ENCODE measurements at places on chromosomes 7 and 10.

DNA sequence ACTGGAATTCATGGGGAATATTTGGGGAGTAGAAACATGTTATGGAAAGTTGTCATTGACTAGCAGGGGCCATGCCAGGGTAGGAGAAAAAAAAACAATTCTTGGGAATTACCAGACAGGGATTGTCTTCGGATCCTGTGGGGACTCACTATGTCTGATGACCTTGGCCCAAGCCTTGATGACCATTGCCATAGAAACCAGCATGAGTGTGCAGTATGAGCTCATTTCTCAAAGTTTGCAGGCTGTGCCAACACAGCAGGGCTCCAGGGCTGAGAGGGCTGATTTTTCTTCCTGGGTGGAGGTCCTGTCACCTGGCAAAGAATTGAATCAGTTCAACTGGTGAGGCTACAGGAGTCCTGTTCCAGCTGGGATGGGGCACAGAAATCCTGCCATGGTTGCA is 198.3 kb downstream of the ADRA2A start:
- DNase-seq, result no peak

- no peak for DNase-seq
Observed at GRCh38 chr7:143408686-143409561, at the start of gene EPHA1. TSS of gene EPHA1 (minus strand) at chr7:143408856. CDS start at chr7:143408805, 51 bp downstream.

DNA sequence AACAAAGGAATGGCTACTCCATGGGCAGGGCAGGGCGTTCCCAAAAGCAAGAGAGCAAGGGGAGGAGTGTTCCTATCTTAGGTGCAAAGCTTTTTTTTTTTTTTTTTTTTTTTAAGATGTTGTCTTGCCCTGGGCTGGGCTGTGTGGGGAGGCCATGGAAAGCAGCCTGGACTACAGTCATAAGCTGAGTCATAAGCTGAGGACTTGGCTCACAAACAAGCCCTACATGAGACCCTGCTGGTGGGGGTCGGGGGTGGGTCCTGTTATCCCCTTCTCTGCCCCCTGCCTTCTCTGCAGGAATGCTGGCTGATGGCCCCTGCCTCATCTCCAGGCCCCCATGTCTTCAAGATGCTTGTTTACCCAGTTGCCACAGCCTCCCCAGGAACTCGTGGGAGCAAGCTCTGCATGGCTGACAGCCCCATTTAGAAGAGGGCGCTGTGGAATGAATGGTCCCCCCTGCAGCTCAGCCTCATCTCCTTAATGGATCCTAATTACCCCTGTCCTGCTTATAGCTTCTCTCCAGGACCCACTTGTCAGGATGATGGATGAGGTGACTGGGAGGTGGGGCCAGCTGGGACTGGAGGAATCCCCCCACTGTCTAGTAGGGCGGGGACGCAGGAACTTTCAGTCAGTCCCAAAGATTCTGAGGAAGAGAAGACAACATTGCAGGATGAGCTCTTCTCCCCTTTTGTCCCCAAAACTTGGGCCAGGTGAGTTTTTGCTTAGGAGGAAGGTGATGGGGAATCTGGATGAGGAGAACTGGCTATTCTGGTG is 340.8 kb upstream of the PODXL start:
- no peak for DNase-seq

DNA sequence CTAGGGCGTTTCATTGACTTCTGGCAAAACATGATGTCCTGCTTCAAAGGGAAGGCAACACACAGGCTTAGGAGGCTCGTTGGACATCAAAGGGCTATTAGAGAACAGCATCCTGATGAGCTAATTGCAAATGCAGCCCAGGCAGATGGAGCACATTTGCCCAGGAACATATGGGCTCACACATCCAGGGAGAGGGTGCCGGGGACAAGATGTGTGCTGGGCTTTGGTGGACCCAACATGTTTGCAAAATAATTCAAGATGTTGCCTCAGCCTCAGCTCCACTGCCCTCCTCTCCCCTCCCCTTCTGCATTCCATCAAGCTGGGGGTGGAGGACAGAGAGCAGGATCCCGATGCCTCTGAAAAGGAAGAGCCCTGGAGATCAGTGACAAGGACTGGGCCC is 217.1 kb upstream of the ZMIZ1 start:
- no peak for DNase-seq

- DNase-seq, result no peak
Observed at GRCh38 chr10:35995485-35995884, 353.4 kb upstream of the FZD8 start.

- DNase-seq, result no peak
Observed at GRCh38 chr10:114073395-114074186, 29.9 kb downstream of the ADRB1 start.

- DNase-seq, result no peak
Observed at GRCh38 chr10:107269626-107270025, 105.1 kb upstream of the SORCS1 start.

DNA sequence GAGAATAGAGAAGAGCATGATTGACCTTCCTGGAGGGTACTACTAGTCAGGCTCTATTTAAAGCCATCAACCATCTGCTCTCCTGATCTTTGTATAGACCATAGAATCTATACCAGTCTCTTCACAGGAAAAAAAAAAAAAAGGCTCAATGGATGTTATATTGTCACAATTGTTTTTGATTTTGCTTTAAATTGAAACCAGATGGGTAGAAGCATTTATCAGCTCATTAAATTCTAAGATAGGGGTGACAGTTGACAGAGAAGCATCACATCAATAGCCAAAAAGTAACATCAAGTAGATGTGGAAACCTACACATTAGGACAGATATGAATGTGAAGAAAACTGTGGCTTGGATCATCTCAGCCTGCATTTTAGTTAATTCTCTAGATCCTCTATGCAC is 558.9 kb upstream of the MBL2 start:
- DNase-seq, result no peak

DNA sequence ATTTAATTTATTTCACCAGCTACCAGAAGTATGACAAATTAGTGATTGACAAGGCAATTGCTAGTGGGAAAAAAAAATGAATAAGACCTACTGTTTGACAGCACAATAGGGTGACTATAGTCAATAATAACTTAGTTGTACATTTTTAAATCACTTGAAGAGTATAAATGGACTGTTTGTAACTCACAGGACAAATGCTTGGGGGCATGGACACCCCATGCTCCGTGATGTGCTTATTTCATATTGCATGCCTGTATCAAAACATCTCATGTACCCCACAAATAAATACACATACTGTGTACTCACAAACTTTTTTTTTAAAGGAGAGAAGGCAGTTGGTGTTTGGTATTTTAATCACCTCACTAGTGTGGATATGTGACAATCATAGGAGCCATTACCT is 181.1 kb downstream of the CACNB2 start:
- no peak for DNase-seq

GRCh38 chr10:89165923-89166322 is 41.2 kb downstream of the CH25H start:
- DNase-seq, result no peak

DNA sequence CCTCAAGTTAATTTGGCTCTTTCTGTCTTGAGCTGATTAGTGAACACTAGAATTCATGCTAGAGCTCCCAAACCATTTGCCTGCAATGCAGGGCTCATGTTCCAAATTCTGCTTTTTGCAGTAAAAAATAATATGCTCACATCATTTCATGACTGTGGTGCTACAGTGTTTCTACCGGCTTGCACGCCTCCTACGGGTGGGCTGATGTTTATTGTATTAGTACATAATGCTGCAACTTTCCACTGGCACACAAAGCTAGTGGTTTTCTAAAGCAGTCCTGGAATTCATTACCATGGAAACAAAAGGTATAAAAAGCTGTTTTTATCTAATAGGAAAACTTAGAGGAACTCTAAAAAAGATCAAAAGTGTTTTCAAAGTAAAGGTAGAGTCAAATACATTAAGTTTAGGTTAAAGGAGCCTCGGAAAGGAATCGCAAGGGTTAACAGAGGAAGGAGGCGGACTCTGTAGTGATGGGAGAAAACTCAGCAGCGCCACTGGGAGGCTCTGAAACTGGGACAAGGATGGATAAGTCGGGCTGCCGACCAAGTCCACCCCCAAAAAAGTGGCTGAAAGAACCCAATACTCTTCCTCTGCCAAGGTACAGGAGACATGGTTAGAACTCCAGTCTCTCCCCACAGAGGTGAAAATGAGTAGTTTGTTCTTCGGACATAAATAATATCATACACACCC is 25.9 kb downstream of the GRM8 start:
- no peak for DNase-seq

- no peak for DNase-seq
Observed at GRCh38 chr7:159145490-159145855, 806 bp upstream of the VIPR2 start.

DNA sequence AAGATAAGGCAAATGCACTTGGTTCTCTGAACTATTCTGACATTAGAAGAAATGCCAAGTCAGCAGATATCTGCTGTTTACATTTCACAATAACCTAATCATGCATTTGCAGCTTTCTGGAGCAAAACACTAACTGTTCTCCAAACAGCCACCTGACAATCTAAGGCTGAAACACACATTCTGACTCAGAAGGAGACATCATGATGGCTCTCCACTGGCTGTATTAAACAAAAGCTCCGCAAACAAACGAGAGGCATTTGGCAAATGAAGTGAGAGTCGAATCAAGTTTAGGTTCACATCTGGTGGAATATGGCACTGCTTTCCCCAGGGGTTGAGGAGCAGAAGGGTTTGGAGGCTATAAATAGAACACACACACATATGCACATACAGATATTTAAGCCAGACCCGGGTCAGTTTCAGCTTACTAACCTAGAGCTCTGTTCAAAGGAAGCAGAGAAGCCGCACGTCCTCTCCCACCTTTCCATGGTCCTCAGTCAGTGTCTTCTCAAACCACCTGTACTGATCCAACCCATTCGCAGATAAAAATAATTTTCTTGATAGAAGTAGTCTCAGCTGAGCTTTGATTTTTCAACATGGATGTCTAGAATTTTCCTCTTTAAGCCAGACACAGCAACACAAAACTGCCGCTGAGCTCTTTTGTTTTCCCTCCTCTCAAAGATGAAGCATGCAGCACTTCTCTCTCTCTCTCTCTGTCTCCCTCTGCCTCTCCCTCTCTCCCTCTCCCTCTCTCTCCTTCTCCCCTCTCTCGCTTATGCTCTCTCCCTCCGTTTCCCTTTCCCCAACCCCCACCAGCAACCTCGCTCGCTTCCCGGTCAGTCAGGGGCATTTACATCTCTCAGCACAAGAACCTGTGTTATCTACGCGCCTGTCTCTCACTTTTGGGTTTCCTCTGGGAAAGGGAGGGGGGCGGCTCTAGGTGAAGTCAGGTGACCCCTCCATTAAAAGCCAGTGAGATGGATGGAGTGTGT is 682.8 kb downstream of the MAGI2 start:
- DNase-seq, result no peak

DNA sequence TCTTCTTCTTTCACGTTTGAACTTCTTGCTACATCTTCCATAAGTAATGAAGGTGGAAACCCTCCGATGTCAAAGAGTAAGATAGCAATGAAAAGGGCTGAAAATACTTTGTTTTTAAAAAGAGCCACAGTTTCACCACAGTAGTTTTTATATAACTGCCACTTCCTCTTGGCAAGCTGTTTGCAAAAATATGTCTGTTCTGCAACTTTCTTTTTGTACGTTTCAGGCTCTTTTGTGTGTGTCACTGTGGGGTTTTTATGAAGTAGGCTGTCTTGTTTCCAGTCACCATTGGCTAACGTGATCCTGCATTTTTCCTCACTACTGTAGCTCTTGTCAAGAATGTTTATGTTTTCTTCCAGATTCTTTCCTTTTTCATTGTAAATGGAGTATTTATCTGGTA is 55.6 kb downstream of the SLC16A9 start:
- DNase-seq, result no peak

DNA sequence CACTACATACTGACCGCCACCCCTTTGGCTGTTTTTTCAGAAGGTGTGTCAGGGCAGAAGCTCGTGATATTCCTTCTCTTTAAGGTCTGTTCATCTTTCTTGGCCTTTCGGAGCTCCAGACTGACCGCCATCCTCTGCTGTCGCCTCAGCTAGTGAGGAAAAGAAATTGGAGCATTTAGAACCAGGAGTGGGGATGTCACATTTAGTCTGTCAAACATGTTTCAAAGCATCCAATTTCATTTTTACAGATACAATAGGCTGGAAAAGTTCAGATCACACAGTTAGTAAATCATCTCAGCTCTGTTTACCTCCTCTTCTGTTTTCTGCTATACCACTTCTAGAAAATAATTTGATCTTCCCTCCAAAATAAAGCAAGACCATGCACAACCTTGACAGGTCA is 4.8 kb downstream of the KPNA7 start:
- no peak for DNase-seq

DNA sequence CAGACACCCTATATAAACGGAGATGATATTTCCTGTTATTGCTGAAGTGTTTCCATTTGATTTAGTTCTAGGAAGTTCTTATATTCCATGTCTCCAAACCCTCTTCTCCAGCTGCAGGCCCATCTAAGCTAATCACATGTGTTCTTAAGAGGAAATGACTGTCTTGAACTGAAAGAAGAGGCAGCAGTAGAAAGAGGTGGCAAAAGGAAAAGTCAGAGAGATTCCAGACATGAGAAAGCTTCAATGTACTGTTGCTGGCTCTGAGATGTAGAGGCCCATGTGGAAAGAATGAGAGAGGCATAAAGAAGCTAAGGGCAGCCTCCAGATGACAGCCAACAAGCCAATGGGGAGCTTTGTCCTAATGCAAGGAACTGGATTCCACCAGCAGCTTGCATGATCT is 287.2 kb downstream of the GFRA1 start:
- no peak for DNase-seq

- DNase-seq, result no peak
Observed at GRCh38 chr7:129457101-129457500, 22.9 kb downstream of the STRIP2 start.

DNA sequence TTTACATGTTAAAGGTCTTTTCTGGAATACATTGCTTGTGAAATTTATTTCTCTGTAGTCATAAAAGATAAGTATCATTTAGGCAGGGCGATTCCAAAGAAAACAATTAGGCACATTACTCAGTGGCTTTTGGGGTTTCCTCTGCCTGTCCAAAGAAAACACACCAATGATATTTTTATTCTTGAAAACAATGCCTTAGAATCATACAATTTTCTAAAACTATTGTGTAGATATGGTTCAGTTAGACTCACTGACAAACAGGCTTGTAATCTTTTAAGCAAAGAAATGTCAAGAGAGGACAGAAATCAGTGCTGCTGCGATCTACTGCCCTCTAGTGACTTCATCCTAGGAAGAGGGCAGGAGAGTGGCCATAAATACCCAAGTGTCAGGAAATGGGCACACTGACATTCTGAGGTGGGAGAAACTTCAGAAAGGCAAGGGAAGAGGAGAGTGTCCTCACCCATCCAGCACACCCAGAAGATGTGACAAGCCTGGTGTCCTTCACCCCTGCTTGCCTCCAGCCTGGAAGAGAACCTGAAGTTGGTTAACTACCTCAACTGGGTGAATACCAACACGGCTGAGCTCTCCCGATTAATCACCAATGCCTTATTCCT is 120.5 kb downstream of the GALNT11 start:
- no peak for DNase-seq

- no peak for DNase-seq
Observed at GRCh38 chr7:158559356-158559755, 28.3 kb downstream of the PTPRN2 start.

- DNase-seq, result no peak
Observed at GRCh38 chr10:75187961-75188426, 22.6 kb upstream of the VDAC2 start.

GRCh38 chr7:5646846-5647245 is 134.6 kb downstream of the RNF216 start:
- DNase-seq, result no peak

- no peak for DNase-seq
Observed at GRCh38 chr10:105700218-105700617, 1059.1 kb downstream of the SORCS3 start.

Data from SHP77 treated with DMSO at 0.1 percent for 48 hours (cell line).